ENCODE measurements at places on chromosomes 1 and 21.

DNA sequence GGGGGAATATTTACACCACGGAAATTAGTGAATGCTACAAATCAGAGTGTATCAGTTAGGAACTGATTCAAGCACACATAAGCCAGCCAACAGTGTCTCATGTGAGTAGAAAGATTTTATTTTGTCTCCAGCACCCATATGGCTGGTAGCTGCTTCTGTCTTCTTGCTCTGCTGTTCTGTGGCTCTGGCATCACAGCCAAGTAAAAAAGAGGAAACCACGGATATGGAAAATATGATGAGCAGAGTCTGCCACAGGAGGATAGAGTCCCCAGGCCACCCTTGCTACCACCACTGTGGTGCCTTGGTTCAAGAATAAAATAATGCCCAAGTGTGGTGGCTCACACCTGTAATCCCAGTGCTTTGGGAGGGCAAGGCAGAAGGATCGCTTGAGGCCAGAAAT is 53.6 kb upstream of the SPOCD1 start:
- DNase-seq: no peak

GRCh38 chr1:14884614-14885175 is 268.9 kb upstream of the TMEM51 start:
- no peak for DNase-seq

- no peak for DNase-seq
These were observed 291.1 kb downstream of the PCP4 start for GRCh38 chr21:40158366-40158765.

GRCh38 chr1:22808186-22808675 is 97.6 kb downstream of the EPHB2 start:
- DNase-seq: no peak

GRCh38 chr1:236534151-236534651 is 10.4 kb downstream of the LGALS8 start:
- DNase-seq: no peak

DNA sequence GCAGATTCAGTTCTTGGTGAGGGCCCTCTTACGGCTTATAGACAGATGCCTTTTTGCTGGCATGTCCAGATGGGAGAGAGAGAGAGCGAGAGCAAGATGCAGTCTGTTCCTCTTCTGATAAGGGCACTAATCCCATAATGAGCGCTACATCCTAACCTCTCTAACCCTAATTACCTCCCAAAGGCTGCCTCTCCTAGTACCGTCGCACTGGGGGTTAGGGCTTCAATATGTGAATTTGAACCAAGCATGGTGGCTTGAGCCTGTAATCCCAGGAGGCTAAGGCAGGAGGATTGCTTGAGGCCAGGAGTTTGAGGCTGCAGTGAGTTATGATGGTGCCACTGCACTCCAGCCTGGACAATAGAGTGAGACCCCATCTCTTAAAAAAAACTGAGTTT is 10.5 kb upstream of the SDE2 start:
- DNase-seq: no peak

GRCh38 chr1:184392779-184393522 is 6.1 kb downstream of the C1orf21 start:
- DNase-seq: no peak

DNA sequence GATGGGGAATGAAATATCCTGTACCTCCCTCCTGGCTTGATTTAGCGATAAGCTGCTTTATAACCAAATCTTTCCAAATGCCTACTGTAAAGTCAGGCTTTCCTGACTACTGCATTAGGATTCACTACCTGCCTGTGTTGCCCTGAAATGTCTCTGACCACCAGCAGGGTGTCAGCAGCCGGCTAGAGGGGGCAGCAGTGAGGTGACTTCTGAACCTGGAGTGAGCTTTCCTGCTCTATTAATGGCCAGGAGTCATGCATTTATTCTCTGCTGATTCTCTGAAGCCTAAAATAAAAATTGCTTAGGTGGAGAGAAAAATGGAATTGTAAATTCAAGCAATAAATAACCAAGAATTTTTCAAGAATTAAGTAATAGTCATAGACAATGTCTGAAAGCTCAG is 2.5 kb downstream of the BACE2 start:
- DNase-seq: no peak

DNA sequence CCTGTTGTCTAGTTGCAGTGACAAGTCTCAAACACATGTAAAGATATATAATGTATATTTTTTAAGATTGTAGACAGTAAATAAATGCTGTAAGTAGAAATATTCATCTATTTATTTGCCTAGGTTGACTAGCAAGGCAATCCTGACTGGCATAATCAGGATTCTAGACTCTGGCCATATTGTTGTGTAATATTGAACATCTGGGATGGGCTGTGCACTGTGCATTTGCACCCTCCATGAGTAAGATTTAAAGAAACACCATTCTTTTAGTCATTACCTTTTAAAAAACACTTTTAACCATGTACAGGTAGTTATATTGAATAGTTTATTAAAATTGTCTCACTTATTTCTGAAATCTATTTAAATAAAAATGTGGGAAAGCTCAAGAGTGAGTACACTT is 32.4 kb downstream of the RASAL2 start:
- no peak for DNase-seq

DNA sequence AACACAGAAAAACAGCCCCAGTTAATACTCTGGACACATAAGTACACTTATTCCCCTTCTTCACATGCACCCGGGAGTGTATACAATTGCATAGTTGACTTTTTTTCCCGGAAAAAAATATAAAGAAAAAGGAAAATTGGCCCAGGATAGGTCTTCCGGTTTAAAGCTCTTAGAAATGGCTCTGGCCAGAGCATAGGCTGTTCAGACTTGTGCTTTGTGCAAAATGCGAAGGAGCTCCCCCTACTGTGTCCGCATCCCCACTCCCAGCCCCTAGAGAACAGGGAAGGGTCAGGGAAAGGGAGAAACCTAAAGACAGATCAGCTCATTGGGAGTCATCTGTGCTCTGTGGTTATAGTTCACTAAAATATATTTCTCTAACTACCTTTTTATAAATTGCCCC is 5.5 kb upstream of the MTMR11 start:
- DNase-seq: no peak

DNA sequence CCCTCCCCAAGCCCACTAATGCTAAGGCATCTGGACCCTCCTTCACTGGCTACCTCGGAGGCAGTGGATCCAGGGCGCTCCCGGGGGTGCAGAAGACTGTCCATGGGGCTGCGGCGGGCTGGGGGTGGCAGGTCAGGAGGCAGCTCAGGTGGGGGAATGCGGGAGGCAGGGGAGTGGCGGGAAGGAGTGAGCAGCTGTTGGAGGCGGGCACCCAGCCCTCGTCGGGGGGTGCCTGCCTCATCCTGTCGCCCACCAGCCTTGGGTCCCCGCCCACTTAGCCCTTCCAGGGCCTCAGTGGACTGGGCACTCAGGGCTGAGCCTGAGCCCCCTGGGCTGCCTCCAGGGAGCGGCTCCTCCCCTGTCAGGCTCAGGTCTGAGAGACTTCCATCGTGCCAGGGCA is 10.7 kb upstream of the GATAD2B start:
- no peak for DNase-seq

DNA sequence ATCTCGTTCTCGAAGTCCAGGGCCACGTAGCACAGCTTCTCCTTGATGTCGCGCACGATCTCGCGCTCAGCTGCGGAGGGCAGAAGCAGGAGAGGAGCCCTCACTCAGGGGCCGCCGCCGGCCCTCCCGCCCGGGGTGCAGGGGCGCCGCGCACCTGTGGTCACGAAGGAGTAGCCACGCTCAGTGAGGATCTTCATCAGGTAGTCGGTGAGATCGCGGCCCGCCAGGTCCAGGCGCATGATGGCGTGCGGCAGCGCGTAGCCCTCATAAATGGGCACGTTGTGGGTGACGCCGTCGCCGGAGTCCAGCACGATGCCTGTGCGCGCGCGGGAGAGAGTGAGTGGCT is 1.8 kb downstream of the ACTA1 start:
- DNase-seq: no peak

DNA sequence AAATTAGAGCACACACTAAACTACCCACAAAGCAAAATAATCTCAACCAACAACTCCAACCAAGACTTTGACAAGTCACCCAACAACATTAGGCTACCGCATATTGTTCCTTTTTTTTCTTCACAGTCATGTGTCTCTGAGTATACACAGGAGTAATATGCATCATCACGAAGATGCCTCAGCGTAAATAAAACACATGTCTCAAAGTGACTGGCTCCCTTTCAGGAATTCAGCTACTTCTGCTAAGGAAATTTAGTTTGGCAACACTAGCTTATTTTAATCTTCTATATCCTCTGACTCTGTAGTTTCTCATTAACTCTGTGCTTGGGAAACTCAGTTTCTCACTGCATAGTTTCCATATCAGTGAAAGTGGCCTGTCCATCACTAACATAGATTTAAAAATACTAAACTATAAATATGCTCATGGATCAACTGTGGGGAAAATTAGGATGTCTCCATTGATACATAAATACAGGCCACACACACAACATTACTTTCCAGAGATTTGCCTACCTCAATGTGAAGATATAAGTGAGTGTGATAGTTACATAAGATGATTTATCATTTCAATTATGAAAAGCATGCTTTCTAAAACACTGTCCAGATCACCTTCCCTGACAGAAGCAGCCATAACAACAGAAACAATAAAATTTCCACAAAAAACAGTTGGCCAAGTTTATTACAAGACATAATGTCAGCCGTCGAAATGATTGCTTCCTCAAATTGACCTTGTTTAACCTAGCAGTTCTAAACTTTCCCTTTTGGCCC is 113.2 kb downstream of the PTGER3 start:
- no peak for DNase-seq

DNA sequence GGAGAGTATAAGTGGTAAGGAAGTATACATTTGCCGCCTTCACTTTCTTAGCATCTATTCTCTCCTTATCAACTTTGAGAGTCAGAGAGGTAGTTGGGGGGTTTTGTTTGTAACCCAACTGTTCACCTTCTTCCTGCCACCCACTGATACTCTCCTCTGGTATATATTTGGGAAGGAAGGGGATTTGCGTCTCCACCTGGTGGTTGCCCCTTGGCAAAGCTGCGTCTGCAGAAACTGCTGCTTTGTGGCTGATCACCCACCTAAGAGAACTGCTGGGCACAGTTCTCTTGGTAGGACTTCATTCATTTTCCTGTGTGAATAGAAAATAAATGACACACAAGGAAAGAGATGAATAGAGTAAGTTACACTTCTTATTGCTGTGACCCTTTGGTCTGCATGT is 87.0 kb downstream of the SYT14 start:
- no peak for DNase-seq

GRCh38 chr1:234154320-234155251 is 218.7 kb upstream of the COA6 start:
- peak; percentile 17 for DNase-seq

DNA sequence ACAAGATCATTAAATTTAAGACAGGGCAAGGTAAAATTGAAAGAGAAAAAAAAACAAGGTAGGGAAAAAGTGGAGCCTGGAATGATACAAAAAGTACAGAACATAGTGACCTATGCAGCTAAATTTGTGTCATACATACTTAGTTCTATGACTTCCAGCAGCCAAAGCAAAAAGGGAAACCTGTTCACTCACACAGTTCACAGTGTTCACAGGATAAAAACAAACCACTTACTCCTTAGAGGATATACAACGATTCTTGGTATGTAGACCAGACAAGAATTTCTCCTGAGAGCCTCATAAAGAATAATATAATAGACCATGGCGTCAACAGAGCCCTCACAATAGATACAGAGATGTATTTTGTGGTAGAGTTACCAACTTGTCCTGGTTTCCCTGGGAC is 27.5 kb downstream of the COA7 start:
- DNase-seq: no peak

DNA sequence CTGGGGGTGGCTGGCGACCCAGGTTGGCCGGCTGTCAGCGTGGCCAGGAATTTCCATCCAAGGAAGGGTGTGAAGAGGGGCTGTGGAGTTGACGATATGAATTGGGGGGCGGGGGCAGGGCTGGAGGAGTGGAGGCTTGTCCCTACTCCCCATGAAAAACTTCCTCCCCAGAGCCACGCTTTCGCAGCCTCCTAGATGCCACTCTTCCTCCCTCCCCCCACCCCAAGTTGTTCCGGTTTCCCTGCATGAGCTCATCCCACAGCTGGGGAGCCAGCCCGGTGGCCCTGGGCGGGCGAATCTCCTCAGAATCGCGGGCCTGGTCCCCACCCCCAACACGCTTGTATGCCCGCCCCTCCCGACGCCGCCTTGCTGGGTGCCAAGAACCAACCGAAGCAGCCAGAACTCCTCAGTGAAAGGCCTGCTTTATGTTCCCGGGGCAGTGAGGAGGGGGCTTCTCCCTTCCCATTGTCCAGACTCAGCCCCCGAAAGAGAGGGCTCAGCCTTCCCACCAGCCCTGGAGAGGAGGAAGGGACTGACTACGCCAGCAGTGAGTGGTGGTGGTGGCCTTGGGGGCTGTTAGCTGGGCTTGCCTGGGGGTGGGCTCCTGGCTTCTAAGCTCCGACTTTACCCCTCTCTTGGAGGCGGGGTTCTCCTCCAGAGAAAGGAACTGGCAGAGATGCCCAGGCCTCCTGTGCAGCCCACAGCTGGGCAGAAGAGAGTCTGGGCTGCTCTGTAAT is 1.8 kb upstream of the CSMD2 start:
- no peak for DNase-seq

DNA sequence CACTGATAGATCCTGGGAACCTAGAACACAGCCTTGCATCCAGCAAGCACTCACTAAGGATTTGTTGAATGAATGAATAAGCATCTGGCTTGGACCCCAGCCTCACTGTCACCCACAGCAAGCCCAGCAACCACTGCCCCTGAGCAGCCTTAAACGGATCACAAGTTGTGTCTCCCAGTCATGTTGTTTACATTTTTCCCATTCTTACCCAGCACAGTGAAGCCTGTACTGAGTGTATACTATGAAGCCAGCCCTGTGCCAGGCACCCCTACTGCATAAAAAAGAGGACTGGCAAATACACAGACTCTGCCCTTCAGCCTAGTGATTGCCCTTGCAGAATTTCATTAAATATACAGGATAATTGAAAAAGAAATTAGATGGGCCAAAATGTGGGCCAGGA is 30.2 kb downstream of the RRAGC start:
- DNase-seq: no peak

DNA sequence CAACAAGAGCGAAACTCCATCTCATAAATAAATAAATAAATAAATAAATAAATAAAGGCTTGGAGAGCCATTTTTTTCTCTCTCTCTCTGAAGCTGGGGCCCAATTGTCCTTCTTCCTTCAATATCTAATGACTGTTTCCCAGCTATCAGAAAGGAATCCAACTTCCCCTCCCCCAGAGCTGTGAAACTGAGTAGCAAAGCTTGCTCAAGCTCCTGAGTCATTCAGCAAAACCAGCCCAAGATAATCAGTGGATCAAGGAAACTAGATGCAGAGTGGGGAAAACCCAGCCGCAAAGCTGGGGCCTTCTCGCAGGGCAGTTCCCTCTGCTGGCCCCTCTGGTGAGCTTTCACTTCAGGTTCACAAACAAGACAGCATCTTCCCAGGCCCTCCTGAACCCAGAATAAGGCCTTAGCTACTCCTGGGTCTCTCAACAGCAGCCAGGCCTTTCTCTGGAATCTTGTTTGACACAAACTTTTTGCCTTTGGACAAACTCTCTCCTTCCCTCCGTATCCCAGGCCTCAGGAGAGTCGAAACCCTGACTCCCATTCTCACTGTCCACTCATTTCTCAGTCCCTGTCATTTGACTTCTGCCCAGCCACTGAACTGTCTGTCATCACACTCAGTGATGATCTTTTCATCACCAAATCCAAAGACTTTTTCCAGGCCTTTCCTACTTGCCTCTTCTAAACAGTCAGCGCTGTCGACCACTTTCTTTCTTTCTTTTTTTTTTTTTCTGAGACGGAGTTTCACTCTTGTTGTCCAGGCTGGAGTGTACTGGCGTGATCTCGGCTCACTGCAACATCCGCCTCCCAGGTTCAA is 18.0 kb upstream of the PTP4A2 start:
- DNase-seq: peak; percentile 67

Measured in renal cortex interstitium (tissue), 15 donors.